NCI-H446 (cell line): ENCODE measurements at places on chromosomes 6 and 20.
A peak's percentile ranks its signal among the peaks of the same experiment; 100 is the strongest.

GRCh38 chr20:20407891-20408805 is 40.2 kb downstream of the INSM1 start:
- DNase-seq: peak; percentile 78

- no peak for DNase-seq
Observed at GRCh38 chr6:125983246-125983945, 2.9 kb upstream of the TRMT11 start.

GRCh38 chr20:39117491-39117890 is 155.3 kb downstream of the DHX35 start:
- DNase-seq: peak; percentile 43

GRCh38 chr6:72552938-72553337 is 68.9 kb upstream of the KCNQ5 start:
- no peak for DNase-seq

DNA sequence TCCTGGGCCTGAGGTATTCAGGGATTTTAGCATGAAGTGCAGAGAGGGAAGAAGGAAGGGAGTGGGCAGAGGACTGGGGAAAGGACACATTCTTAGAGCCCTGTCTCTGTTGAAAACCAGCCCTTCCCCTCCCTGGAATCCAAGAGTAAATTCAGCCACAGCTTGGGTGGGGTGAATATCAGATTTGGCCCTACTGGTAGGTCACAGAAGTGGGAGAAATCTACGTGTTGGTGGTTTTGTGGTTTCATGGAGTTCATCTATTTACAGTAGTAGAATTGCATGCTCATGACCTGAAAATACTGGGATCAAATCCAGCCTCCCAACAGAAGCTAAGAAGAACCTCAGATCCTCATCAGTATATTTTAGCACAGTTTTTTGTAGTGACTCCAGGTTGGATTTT is 404.4 kb downstream of the BMP2 start:
- no peak for DNase-seq
